Activated T-cell treated with anti-CD3 and anti-CD28 coated beads, Interleukin-2, amount 50 U/mL, for 48 hours (primary cell): ENCODE measurements at places on chromosomes 13 and 19.

DNA sequence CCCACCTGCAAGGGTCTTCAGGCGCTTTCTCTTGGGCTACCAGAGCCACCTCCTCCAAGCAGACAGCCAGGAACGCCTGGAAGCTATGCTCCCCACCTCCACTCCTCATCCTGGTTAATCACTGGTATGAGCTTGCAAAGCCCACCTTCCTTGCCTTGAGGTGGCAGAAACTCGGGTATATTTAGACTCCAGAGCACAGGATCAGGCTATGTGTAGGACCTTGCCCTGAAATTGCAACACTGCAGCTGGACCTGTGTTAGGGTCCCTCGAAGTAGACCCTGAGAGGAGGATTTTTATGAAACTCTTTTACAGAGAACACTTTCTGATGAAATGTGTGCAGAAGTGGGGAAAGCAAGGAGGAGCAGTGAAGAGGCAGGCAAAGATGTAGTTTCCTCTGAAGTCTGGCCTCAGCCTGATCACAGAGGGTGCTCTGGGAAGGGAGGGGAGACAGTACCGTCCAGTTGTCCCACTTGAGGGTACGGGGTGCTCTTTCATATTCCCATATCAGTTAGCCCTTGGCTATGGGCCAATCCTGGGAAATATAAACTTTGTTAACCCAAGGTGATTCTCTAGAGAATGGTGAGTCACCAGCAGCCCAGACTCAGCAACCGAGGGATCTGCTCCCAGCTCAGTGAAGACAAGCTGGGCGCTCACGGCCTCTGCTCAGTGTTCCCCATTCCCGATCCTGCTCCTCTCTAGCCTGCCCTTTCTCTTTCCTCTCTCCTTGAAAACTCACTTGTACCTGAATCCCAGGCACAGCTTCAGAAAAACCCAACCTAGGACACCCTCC, 157.9 kb downstream of the UQCRFS1 start:
- no peak for DNase-seq

GRCh38 chr19:41310033-41310831, at the start of gene CCDC97:
TSS of gene CCDC97 (plus strand) at chr19:41310172. CDS start at chr19:41310311, 139 bp downstream.
- DNase-seq, result peak; percentile 94

GRCh38 chr19:49481020-49481683, 6.3 kb upstream of the RPL13A start:
- DNase-seq, result no peak

- DNase-seq, result no peak
Observed at GRCh38 chr13:111920306-111920931, 146.5 kb upstream of the SOX1 start.

DNA sequence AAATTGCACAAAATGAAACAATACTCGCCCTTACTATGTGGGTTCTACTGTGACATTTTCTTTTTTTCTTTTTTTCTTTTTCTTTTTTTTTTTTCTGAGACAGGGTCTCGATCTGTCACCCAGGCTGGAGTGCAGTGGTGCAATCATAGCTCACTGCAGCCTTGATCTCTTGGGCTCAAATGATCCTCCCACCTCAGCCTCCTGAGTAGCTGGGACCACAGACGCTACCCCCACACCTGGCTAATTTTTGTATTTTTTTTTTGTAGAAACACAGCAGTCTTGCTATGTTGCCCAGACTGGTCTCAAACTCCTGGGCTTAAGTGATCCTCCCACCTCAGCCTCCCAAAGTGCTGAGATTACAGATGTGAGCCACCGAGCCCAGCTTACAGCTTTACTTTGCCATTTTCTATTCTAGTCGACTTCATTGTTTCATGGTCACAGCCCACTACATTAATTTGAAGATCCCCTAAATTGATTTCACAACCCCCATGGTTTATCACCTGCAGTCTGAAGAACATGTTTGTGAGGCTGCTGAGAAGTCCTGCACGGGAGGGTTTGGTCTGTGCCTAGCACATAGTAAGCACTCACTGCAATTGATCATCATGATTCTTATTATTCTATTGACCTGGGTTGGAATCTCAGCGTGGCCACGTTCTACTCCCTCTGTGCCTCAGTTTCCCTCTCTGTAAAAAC, 3.8 kb downstream of the BCL3 start:
- no peak for DNase-seq

DNA sequence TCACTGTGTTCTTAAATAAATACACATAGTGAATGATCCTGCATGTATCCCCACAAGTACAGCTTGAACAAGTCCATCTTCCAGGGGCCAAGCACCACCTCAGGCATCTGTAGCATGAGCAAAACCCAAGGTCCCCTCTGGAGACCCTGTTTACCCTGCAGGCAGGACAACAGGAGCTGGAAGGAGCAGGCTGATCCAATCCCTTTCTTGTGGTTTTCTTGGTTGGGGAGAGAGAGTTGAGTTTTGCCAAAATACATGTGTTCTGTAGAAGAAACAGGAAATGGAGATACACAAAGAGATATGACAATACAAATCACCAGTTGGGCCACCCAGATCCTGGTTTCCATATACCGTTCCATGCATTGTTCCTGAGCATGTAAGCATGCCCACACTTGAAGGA, 92.8 kb downstream of the SHISA2 start:
- DNase-seq, result no peak

DNA sequence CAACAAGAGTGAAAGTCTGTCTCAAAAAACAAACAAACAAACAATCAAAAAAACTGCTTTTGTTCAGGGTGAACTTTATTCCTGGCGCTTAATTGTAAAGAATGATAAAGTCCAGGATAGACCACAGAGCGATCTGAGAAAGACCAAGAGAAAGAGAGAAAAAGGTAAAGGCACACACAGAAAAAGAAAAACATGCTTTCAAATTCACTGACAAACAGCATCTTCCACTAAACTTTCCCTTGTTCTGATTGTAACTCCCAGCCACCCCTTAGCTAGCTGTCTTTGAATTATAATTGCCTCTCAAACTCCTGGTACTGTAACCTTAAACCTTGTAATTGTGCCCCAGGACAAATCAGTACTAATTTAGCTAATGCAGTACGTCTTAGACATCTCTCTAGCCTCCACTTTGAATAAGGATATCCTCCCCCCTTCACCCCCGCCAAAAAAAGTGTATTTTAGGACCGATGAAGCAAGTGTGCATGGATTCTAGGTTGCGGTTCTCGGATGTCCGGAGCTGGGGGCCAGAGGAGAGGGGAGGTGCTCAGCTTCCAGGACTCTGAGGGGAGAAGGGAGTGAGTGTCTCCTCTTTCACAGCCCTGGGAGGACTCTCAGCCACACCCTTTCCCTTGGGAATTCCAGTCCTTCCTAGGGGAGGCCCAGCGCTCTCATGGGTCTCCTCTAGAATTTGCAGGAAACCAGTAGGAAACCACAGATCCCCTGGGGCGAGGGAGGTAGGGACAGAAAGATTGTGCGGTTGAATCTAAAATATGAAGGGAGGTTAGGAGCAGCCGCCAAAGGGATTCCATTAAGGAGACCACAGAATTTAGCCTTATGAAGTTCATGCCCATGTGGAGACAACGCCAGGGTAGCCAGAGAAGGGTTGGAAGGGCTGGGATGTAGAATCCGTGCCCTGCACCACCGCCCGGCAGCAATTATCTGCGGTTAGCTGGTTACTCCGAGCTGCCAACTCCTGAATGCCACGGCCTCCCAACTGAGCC, 19.7 kb downstream of the ZNF536 start:
- DNase-seq, result no peak
